ENCODE measurements at places on chromosomes 5 and 9. TPM values are rescaled to one million over a fixed set of nuclear protein-coding genes. Genes with fewer than 3 reads are reported as not detected.

Gene VPS13A
- total RNA-seq, result 5.0 TPM

Gene COL5A1
- total RNA-seq, result 78.9 TPM

Gene CNTNAP3B
- 12.2 TPM for total RNA-seq

Gene LMAN2
- 502 TPM for total RNA-seq

Gene IFNA2
- not detected for total RNA-seq

Gene PCSK1
- total RNA-seq, result 0.10 TPM

Gene CXCL14
- not detected for total RNA-seq

Gene GCNT4
- 0.02 TPM for total RNA-seq

Gene CCL27
- not detected for total RNA-seq

Gene CCIN
- 0.36 TPM for total RNA-seq

Gene C6
- total RNA-seq, result not detected

Gene FAM174A
- total RNA-seq, result 14.6 TPM

Gene CAMK2A
- total RNA-seq, result not detected

Gene MARCOL
- not detected for total RNA-seq

Gene ERGIC1
- 65.6 TPM for total RNA-seq

Gene PCSK5
- total RNA-seq, result not detected

Gene GRM6
- not detected for total RNA-seq

Gene NIPSNAP3A
- total RNA-seq, result 39.2 TPM

Gene FGF1
- 0.57 TPM for total RNA-seq

Gene TAF11L5
- total RNA-seq, result not detected

Gene SPATA31E1
- not detected for total RNA-seq

Gene SPZ1
- total RNA-seq, result not detected

Gene PARP8
- 0.66 TPM for total RNA-seq

Gene FOXD4L6
- not detected for total RNA-seq

Gene HBEGF
- 27.9 TPM for total RNA-seq

Gene C9orf50
- not detected for total RNA-seq

Gene IL13
- not detected for total RNA-seq

Gene ASTN2
- 8.0 TPM for total RNA-seq

Gene TMEM141
- total RNA-seq, result 57.5 TPM

Gene UNC5A
- total RNA-seq, result not detected

Gene IFNA13
- not detected for total RNA-seq

Gene IL11RA
- 10.2 TPM for total RNA-seq

Gene ACTBL2
- 0.30 TPM for total RNA-seq

Gene ITGA1
- 0.69 TPM for total RNA-seq

Gene PCDHB14
- total RNA-seq, result 3.8 TPM

Gene AHRR
- 24.5 TPM for total RNA-seq

Gene SLC45A2
- not detected for total RNA-seq

Gene RANBP3L
- total RNA-seq, result not detected

Gene PCDHB16
- 0.10 TPM for total RNA-seq

Gene LEAP2
- 1.4 TPM for total RNA-seq

Gene CAAP1
- total RNA-seq, result 20.9 TPM

All from MG63 (cell line).